ENCODE measurements at places on chromosomes 12 and 14.

DNA sequence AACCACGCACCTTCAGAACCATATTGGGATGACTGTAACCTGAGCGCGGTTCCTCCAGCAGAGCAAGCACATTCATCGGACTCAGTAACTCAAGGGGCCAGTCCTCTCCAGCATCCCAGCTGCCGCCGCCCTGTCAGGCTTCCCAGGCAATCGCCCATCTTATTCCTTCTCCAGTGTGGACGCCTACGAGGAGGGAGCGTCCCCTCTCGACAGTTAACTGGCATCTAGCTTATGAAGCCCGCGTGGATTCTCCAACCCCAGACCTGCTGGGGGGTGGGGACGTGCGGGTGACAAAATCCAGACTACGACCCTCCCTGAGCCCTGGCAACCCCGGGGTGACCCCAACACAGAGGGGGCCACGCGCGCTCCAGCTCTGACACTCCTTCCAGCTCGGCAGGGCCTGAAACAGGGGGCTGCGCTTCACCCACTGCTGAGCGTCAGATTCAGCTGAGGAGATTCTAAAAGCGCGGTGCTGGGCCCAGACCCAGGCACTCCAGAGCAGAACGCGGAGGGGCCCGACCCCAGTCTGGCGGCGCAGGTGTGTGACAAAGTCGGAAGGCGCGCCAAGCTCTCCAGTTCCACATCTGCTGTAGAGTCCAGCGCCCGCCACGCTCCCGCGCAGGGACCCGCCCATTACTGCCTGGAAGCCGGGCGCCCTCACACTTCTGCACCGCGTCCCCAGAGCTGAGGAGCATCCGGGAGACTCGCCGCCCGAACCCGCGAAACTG lies 43.9 kb upstream of the ESR2 start:
- DNase-seq, result peak; percentile 98

GRCh38 chr12:54935235-54935951 lies 49.2 kb downstream of the TESPA1 start:
- no peak for DNase-seq

- no peak for DNase-seq
These were observed 149.2 kb downstream of the DYRK2 start for GRCh38 chr12:67797753-67798152.

DNA sequence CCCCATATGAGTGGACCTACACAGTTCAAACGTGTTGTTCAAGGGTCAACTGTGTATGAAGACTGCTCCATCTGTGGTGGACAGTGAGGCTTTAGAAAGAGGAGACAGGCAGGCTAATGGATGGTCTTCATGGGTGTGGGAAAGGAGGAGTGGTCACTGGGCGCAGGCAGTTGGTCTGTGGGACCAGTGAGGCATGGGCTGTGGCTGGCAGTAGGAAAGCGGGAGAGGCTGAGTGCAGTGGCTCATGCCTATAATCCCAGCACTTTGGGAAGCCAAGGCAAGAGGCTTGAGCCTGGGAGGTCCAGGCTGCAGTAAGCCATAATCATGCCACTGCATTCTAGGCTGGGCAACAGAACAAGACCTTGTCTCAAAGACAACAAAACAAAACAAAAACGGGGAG lies 2.0 kb upstream of the NR4A1 start:
- no peak for DNase-seq

DNA sequence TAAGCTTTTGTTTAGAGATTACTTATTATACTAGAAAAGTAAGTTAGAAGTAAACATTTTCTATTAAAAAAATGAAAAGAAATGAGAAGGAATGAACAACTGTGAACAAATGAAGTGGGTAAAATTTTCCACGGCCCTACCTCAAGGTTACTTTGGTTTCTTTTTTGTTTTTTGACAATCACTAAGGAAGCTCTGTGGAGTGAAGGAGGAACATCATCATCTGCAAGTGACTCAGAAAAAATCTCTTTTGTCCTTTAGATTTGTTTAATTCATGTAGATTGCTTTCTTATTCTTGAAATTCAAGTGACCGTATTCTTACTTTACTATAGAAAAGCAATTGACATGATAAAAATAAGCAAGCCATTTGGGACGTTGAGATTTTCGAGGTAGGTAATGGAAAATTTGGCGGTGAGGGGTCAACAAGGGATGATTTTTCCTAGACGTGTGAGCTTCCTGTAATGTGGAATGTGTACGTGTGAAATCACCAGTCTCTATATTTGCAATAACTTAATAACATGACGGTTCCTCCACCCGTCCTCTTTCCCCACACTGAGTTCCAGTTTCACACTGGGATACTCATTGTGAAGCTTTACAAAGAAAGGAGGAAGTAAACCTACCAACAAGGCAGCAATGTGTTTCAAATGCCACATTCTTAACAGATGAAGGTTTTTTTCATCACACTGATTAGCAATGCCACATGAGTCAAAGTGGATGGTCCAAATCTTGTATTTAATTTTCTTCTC lies 62.3 kb upstream of the EGLN3 start:
- DNase-seq, result no peak

DNA sequence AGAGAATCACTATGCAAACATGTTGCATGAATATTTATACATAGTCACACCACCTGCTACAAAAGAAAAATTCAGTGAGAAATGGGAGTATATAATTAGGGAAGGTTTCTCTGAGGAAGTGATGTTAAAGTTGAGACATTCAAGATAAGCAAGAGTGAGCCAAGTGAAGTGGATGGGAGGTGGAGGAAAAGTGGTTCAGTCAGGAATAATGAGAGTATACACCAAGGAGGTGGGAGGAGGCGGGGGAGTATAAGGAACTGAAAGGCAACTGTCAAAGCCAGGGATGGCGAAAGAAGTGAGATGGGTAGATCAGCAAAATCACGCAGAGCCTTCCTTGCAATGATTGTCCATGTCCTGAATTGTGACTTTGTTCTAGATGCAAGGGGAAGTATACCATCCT lies 33.7 kb downstream of the PRKD1 start:
- no peak for DNase-seq

DNA sequence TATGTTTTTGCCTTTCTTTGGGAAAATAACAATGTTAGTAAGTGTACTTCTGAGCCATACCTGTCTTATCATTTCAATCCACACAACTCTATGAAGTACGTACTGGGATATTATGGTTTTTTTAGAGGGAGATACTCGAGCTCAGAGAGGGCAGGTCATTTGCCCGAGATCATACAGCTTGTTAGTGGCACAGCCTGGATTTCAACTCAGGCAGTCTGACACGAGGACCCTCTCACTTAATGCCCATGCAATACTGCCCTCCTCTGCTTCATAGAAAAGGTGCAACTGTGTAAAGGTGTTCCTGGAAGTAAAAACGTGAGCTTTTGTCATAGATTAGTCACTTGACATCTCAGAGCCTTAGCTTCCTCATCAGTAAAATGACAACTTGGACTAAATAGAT lies 128.0 kb downstream of the NDUFA12 start:
- peak; percentile 55 for DNase-seq

- peak; percentile 74 for DNase-seq
These were observed 55.0 kb upstream of the NELL2 start for GRCh38 chr12:44930972-44931600.

- DNase-seq, result no peak
These were observed 111.2 kb downstream of the TMTC1 start for GRCh38 chr12:29672580-29672979.

- no peak for DNase-seq
These were observed 101.1 kb downstream of the DACT1 start for GRCh38 chr14:58738876-58739275.

DNA sequence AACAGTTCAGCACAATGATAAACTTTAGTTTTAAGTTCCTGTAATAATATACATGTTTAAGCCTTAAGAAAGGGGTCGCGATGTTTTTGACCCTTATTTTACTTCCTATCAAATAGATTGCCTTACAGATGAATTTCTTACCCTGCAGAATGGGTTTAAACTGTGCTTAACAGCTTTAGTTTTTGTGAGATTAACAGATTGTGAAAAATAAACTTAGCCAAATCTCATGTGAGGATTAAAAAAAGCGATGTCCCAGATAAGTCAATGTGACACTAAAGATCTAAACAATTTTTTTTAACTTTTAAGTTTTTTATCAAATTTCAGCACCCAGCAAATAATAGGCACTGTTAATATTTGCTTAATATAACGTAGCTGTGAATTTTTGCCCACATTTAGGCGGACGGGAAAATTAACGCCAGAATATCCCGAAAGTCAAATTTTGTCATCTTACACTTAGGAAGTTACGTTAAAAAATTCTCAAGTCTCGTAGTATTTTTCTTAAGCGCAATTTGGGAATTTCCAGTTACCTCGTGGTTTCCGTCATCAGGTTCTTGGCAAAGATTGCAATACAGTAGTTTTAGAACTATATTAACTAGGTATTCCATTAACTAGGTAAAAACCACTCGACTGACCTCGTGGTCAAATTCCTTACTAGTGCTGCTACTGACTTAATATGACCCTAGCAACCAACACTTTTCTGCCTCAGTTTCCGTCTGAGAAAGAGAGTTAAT lies 1.2 kb downstream of the HNRNPC start:
- no peak for DNase-seq

GRCh38 chr14:21112255-21112654 lies 11.4 kb downstream of the TMEM253 start:
- DNase-seq, result no peak

GRCh38 chr12:21296348-21296747 lies 38.4 kb downstream of the SLCO1A2 start:
- no peak for DNase-seq

GRCh38 chr12:7093486-7093885 lies 1.2 kb upstream of the C1R start:
- DNase-seq, result no peak

DNA sequence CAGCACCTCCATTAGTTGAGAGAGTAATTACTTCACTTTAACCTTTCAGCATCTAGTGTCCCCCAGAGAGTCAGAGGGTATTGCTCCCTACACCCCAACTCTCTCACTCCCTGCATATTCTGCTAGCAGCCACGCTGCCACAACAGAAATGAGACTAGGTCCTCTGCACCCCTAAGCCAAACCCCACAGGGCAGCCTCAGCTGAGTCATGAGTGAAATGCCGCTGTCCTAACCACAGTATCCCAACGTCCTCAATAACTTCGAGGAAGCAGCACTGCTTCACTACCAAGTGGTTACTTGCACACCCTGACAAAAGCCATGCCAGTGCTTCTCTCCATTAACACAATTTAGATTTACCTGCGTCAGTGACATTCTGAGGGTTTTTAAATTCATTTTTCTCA lies 6.9 kb upstream of the LYZ start:
- no peak for DNase-seq

- DNase-seq, result no peak
These were observed 711.9 kb downstream of the C12orf50 start for GRCh38 chr12:87317302-87317701.

GRCh38 chr12:50569321-50569720 lies 64.5 kb downstream of the DIP2B start:
- DNase-seq, result no peak

- no peak for DNase-seq
These were observed 54.6 kb upstream of the PTGR2 start for GRCh38 chr14:73796893-73797542.

- DNase-seq, result no peak
These were observed 41.2 kb upstream of the PPM1H start for GRCh38 chr12:62976110-62976662.

GRCh38 chr12:12272869-12273268 lies 6.0 kb upstream of the LRP6 start:
- no peak for DNase-seq
